ENCODE measurements at places on chromosomes 5 and 9.

DNA sequence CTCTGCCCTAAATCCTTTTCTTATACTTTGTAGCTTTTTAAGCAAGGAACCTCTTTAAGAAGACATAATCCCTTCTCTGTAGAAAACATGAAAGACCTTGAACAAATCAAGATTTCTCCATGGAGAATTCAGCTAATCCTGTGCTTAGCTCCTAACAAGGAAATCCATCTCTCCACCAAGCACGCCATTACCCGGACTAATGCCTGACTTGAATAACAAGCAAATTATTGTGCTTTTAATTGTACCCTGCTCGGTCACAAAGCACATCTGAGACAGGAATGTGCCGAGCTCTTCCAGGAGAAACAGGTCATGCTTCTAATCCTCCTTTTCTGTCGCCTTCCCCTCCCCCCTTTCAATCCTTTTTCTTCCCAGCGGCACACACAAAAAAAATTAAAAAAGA is 141.3 kb downstream of the PSAT1 start:
- no peak for DNase-seq

DNA sequence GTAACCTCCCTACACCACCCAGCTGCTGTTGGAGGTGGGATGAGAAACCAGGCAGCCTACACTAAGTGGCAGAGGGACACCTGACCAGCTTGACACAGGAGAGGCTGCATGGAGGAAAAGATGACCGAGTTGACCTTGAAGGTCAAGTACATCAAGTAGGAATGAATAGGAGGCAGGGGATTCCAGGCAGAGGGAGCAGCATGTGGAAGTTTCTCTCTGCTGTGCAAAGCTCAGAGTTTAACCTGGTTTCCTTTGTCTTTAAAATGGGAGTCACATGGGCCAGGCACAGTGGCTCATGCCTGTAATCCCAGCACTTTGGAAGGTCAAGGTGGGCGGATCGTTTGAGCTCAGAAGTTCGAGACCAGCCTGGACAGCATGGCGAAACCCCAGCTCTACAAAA is 32.6 kb downstream of the SPRY4 start:
- no peak for DNase-seq

DNA sequence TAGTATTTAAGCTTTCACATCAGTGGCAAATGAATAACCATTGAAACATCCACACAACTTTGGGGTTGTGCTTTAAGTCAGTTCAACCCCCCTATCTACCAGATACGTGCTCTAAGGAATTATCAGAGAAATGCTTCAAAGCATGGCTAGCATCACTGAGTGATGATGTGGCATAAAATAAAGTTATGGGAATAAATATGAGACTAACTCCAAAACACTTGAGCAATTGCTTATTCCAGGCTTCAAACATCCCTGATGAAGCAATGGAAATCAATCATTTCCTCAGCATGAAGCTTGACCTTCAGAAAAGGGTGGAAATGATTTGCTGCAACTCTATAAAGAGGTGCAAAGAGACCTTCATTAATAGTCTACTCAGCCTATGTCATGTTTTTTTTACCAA is 292.0 kb upstream of the SMC2 start:
- DNase-seq, result no peak

DNA sequence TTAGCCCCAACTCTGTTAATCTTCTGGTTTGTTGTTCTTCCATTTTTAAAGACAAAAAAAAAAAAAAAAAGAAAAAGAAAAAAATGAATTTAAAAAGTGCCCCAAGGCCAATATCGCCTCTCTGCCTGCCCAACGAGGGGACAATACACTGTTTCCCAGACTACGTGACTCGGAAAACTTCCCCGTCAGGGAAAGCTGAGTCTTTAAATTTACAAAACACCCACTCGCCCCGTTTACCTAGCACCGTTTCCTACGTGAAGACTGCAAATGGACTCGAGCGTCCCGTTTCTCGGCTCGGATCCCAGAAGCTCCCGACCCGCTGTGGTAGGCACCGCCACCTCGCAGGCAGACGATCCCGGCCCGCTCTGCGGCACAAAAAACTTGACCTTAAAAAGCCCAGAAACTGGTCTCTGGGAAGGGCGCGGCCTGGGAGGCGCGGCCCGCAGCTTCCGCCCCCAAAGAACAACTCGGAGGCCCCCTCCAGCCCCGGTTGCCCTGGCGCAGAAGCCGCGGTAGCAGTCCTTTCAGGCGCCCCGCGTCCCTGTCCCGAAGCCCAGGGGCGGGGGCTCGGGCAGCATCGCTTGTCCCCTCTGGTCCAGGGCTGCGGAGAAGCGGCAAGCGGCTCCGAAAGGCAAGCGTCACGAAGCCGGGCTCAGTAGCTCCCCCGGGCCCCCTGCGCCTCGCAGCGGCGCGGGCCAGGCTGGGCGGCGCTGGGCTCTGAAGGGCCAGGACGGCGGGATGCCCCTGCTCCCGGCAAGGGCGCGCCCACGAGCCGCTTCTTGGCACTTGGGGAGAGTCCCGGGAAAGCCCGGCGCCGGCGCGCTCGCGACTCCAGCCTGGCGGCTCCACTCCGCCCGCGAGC is at the start of gene GCNT4:
TSS of gene GCNT4 (minus strand) at position 367 of the 862 bp plus-strand sequence. CDS start 22,521 bp downstream, outside the sequence.
- DNase-seq, result no peak

GRCh38 chr5:164220522-164220921 is 715.1 kb downstream of the MAT2B start:
- DNase-seq, result peak; percentile 10

GRCh38 chr9:12648925-12649324 is 44.3 kb upstream of the TYRP1 start:
- DNase-seq, result no peak

DNA sequence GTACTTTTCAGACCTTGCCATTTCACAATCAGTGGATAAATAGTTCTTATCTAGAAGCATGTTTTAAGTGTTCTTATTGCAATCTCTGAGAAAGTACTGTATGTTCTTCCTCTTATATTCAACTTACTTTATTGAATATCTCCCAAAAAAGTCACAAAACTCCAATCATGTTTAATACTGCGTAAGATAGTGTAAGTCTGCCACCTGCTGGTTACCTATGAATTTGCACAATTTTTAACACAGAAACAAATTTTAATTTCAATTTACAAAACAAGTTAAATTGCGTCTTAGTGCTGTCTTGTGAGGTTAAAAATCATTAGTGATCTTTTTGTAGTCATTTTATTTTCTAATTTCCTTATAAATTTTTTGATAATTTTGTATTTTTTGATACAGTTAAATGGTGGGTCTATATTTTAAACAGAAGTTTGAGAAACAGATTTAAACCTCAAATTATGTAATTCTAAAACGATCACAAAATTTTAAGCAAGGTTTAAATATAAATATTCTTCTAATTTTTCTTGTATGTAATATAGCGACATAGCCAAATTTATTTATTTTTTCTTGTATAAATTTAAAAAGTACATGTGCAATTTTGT is 115.8 kb downstream of the EMB start:
- DNase-seq, result peak; percentile 2

- DNase-seq, result no peak
Measured at GRCh38 chr9:129084087-129084486, 3.2 kb downstream of the DOLPP1 start.

DNA sequence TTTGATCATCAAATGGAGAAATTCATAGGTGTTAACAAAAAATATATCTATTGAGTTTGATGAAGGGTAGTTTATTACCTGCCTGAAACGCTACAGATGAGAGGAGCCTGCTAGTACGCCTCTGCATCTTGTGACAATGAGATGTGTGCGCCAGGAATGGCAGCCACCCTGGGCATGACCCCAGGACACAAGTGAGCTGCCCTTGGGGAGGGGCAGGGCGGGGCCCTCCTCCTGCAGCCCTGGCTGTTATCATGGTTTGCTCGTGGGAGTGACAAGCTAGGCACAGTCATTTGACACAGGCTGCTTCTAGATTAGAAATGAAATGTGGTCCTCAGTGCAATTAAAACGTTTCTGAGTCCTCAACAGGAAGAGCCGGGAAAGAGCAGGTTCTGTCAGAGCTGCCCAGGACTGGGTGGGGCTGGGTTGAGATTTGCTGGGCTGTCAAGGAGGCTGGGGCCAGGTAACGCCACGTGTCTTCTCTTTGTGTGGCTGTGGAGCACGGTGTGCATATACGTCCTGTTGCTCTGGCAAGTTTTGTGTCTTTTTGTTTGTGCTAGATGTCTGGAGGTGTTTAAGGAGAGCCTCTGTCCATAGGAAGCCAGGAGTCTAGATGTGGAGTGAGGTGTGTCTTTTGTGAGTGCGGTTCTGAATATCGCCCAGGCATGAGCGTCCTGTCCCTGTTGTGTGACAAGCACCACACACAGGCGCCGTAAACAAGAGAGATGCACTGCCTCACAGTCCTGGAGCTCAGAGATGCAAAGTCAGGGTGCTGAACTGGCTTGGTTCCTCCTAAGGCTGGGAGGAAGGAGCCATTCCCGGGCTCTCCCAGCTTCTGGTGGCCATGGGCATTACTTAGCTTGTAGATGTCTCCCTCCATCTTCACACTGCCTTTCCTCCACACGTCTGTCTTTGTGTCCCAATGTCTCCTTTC is 129.0 kb upstream of the IRX4 start:
- no peak for DNase-seq

DNA sequence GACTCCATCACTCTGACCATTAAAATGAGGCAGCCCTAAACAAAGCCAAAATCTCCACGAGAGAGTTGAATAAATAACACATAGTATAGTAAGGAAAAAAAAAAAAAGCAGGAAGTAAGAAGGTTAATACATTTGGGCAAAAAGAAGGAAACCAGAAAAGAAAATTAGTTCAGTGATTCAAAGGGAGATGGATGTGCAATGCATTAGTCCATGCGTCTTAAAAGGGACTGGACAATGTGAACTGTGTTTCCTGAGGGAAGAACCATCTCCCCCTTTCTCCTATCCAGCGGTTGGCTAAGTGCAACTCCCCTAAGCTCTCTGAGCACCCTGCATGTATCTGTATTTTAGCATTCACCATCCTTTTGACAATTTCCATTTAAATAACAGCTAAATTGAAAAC is 1.4 kb downstream of the ANKRA2 start:
- no peak for DNase-seq

GRCh38 chr5:142287096-142287972 is 37.5 kb downstream of the SPRY4 start:
- DNase-seq, result no peak

- DNase-seq, result no peak
Measured at GRCh38 chr9:77898864-77899263, 132.7 kb downstream of the GNAQ start.

DNA sequence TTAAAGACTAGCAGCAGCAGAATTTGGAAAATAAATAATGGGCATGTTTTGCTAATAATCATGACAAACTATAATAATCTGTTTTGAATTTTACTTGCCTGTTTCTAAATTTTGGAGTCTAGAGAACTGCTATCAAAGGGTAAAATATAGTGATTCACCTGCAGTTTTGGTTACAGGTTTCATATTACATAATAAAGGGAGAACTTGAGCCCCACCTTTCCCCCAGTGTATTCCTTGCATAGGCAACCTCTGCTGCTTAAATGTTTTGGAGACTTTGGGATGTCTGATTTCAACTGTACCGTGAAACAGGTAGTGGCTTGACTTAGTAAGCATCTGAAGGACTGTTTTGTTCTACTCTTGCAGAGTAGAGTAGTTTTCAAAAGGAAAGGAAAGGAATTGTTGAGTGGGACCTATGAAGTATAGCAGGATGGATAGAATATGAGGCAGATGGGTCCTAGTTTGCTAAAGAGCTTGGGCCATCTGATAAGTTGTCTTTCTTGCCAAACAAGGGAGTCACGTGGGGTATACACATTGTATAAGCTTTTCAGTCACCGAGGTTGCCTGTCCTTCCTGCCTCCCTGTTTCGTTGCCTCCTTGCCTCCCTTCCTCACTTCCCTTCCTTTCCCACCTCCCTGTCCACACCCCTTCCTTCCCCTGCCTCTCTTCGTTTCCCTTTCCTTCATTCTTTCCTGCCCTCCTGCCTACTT is 19.1 kb downstream of the CREBRF start:
- DNase-seq, result no peak

DNA sequence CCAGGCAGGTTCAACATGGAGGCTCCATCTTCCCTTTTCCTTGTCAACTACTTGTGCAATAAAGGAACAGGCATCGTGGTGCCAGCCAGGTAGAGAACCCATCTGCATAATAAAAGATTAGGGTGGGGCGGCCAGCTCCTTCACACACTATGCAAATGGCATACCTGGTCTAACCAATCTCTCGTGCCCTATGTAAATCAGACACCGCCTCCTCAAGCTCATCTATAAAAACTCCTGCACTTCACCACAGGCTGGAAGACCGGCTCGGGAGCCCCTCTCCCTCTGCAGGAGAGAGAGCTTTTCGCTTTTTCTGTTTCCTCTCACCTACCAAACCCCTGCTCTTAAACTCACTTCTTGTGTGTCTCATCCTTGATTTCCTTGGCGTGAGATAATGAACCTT is 244.3 kb upstream of the PUM3 start:
- no peak for DNase-seq

GRCh38 chr9:93931905-93932304 is 23.2 kb downstream of the BARX1 start:
- no peak for DNase-seq

DNA sequence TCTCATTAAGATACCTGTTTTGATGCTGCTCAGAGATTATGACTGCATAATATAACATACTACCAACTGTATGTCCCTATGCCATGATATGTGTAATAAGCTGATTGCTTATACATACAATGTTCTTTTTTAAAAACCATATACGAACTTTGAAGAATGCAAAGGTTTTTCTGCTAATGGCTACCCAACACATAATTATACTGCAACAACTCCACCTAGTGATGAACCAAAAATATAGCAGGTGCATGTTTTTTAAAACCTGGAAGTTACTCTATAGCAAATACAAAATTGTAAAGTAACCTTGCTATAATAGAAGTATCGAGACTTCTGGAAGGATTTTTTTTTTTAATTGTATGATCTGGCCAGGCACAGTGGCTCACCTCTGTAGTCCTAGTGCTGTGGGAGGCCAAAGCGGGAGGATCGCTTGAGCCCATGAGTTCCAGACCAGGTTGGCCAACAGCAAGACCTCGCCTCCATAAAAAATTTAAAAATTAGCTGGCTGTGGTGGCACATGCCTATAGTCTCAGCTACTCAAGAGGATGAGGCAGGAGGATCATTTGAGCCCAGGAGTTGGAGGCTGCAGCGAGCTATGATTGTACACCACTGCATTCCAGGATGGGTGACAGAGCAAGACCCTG is 49.1 kb downstream of the HOMER1 start:
- DNase-seq, result peak; percentile 3

GRCh38 chr9:131271506-131271931 is 4.8 kb downstream of the FAM78A start:
- no peak for DNase-seq

GRCh38 chr5:176803943-176804498 is 6.3 kb upstream of the UNC5A start:
- DNase-seq, result no peak

DNA sequence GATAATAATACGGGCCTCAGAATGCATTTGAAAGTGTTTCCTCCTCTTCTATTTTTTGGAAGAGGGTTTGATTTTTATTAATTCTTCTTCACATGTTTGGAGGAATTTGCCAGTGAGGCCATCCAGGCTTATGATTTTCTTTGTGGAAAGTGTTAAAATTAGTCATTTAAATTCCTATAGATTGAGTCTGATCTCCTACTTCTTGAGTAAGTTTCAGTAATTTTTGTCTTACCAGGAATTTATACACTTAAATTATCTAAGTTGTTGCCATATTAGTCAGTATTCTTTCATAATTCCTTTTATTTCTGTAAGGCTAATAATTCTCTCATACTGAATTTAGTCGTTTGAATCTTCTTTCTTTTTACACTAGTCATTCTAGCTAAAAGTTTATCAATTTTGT is 25.2 kb upstream of the HAPLN1 start:
- DNase-seq, result no peak
